ENCODE measurements at places on chromosomes 4 and X. TPM values are rescaled to one million over a fixed set of nuclear protein-coding genes. Genes with fewer than 3 reads are reported as not detected.

DNA sequence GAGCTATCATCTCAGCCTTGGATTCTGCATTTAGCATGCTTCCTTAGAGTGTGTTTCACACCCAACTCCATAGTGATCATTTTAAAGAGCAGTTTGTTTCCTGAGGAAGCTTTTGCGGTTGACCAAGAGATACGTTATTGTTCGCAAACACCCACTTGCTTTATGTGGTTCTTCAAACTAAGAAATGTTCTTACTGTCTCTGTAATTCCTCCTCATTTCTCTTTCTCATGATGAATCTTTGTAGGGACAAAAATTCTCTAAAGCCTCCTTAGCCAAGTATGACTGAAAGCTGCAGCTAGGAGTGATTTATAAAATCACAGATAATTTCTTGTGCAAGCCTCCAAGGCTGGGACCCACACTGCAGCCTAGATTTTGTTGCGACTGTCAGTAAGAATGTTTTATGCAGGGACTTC lies 10.0 kb downstream of the TNIP3 start:
- H3K27me3 ChIP-seq = no peaks in the 10 kb centered on the region
- DNase-seq = no peak
- H3K36me3 ChIP-seq = no peaks in the 10 kb centered on the region
- H3K4me3 ChIP-seq = no peak overlapping the region

Gene MRFAP1
- 131 TPM for total RNA-seq

GRCh38 chr4:74624351-74625151 lies 169.8 kb downstream of the BTC start:
- no peaks in the 10 kb centered on the region for H3K27me3 ChIP-seq
- no peak overlapping the region for H3K4me3 ChIP-seq
- H3K27ac ChIP-seq = no peak overlapping the region
- no peak for DNase-seq

Gene NHSL2
- total RNA-seq = 15.0 TPM

Gene DIPK2B
- 11.6 TPM for total RNA-seq

Gene MAOB
- total RNA-seq = 24.6 TPM

Gene MAGEA4
- not detected for total RNA-seq

GRCh38 chr4:176840166-176840565 lies 47.4 kb upstream of the VEGFC start:
- no peak overlapping the region for H3K4me3 ChIP-seq
- H3K4me1 ChIP-seq = no peaks in the 10 kb centered on the region
- no peak overlapping the region for H3K27ac ChIP-seq
- DNase-seq = no peak

GRCh38 chrX:19410259-19410658 lies 66.5 kb downstream of the PDHA1 start:
- no peak for DNase-seq
- no peak overlapping the region for H3K4me3 ChIP-seq
- H3K4me1 ChIP-seq = no peaks in the 10 kb centered on the region
- H3K27ac ChIP-seq = no peak overlapping the region
- H3K36me3 ChIP-seq = no peaks in the 10 kb centered on the region
- H3K27me3 ChIP-seq = no peaks in the 10 kb centered on the region

GRCh38 chr4:3791256-3791655 lies 25.1 kb downstream of the ADRA2C start:
- H3K4me3 ChIP-seq = no peak overlapping the region
- DNase-seq = no peak
- H3K36me3 ChIP-seq = no peaks in the 10 kb centered on the region
- H3K27me3 ChIP-seq = no peaks in the 10 kb centered on the region

DNA sequence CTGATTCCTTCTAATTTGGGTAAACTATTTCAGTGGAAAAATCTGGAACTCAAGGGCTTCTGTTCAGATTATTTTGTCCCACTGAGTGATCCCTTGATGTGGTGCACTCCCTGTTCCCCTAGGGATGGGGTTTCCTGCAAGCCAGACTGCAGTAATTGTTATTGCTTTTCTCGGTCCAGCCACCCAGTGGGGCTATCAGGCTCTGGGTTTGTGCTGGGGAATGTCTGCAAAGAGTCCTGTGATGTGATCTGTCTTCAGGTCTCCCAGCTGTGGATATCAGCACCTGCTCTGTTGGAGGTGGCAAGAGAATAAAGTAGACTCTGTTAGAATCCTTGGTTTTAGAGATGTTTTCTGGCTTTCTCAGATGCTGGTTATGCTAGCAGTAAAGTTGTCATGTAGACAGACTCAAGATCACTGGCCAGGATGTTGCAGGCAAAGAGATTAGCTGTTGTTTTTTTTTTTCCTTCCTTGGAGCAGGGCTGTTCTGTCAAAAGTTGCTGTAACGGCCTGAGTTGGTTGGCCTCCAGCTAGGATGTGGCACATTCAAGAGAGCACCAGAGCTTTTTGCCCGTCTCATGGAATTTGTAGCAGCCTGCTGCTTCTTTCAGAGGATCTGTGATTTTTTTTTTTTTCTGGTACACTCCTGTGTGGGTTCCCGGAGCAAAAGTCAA lies 1314.0 kb downstream of the PCDH19 start:
- H3K4me3 ChIP-seq = no peak overlapping the region
- no peak for DNase-seq
- H3K27me3 ChIP-seq = no peaks in the 10 kb centered on the region
- H3K36me3 ChIP-seq = no peaks in the 10 kb centered on the region

- H3K27ac ChIP-seq = no peak overlapping the region
- no peak overlapping the region for H3K4me3 ChIP-seq
- H3K27me3 ChIP-seq = no peaks in the 10 kb centered on the region
- DNase-seq = no peak
- H3K36me3 ChIP-seq = no peaks in the 10 kb centered on the region
- no peaks in the 10 kb centered on the region for H3K4me1 ChIP-seq
Observed at GRCh38 chrX:70525733-70526132, 81.1 kb downstream of the DLG3 start.

GRCh38 chr4:164177753-164178152 lies 576.2 kb upstream of the SMIM31 start:
- H3K27ac ChIP-seq = no peak overlapping the region
- H3K4me3 ChIP-seq = no peak overlapping the region
- no peak for DNase-seq
- H3K36me3 ChIP-seq = no peaks in the 10 kb centered on the region
- no peaks in the 10 kb centered on the region for H3K27me3 ChIP-seq

GRCh38 chr4:169971456-169972015 lies 54.7 kb downstream of the MFAP3L start:
- H3K4me3 ChIP-seq = peak overlapping the region; percentile 58
- no peak for DNase-seq
- peaks cover 5% of the 10 kb centered on the region for H3K4me1 ChIP-seq
- no peaks in the 10 kb centered on the region for H3K27me3 ChIP-seq
- peak overlapping the region; percentile 51 for H3K27ac ChIP-seq
- H3K36me3 ChIP-seq = no peaks in the 10 kb centered on the region

DNA sequence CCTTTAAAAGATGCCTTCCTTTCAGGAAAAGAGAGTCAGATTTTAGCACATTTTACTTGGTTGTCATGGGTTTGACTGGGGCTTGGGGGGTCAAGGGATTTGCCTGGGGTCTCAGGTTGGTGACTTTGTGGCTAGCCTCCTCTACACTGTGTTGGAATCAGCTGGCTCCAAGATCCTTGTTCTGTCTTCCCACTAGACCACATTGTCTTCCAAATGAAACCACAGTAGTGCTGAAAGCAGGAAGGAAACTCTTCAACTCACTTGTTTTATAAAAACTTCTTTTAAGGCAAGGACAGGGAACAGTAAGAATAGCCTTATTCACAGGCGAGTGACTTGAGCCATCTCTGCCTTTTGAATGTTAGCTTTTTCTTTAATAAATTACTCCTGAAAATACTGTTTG lies 37.0 kb upstream of the OTUD4 start:
- H3K4me3 ChIP-seq = no peak overlapping the region
- H3K27ac ChIP-seq = no peak overlapping the region
- no peaks in the 10 kb centered on the region for H3K4me1 ChIP-seq
- H3K27me3 ChIP-seq = no peaks in the 10 kb centered on the region
- H3K36me3 ChIP-seq = no peaks in the 10 kb centered on the region

GRCh38 chr4:101973361-101973760 lies 182.8 kb downstream of the BANK1 start:
- no peak overlapping the region for H3K27ac ChIP-seq
- DNase-seq = no peak
- no peaks in the 10 kb centered on the region for H3K4me1 ChIP-seq
- H3K36me3 ChIP-seq = no peaks in the 10 kb centered on the region
- no peak overlapping the region for H3K4me3 ChIP-seq

DNA sequence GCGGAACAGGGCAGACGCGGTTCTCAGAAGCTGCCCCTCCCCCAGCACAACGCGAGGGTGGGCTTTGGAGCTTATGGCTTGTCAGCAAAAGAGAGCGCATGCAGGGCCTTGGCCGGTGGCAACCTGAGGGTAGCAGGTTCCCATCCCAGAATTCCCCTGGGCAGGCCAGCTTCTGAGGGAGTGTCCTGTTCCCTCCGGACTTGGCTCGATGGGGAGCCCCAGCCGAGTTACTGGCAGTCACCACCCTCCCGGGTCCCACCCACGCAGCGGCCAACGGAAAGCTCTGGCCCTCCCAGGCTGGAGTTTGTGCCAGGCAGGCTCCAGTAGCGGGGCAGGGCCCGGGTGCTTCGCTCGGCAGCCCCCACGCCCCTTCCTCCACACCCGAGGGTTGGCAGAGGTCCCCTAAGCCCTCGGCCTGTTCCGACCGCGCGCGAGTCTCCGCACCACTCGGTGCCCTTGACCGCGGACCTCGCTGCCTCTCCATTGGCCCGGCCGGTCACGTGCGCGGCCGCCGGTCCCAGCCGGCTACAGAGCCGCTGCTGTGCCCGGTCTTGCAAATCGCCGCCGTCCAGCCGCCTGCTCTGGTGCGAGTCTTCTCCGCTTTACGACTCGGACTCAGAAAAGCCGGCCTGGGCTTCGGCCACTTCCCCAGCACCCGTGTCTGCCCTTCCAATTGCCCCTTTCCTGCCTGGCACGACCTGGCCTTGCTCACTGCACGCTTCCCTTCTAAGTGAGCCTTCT lies 20.9 kb upstream of the MTM1 start:
- no peaks in the 10 kb centered on the region for H3K27me3 ChIP-seq
- peak overlapping the region; percentile 67 for H3K4me3 ChIP-seq
- DNase-seq = peak; percentile 33
- H3K36me3 ChIP-seq = no peaks in the 10 kb centered on the region
- H3K4me1 ChIP-seq = peaks cover 28% of the 10 kb centered on the region
